ENCODE measurements at places on chromosomes 6 and 20.

GRCh38 chr6:2971420-2972218 lies at the start of gene SERPINB6:
Gene SERPINB6 (minus strand): TSS chr6:2971567. CDS start chr6:2959332, 12,235 bp downstream.
- peak; percentile 33 for DNase-seq

- no peak for DNase-seq
These were observed 1813.6 kb upstream of the DEFB115 start for GRCh38 chr20:29443819-29444218.

GRCh38 chr6:42509765-42510164 lies 54.1 kb upstream of the UBR2 start:
- DNase-seq = no peak

DNA sequence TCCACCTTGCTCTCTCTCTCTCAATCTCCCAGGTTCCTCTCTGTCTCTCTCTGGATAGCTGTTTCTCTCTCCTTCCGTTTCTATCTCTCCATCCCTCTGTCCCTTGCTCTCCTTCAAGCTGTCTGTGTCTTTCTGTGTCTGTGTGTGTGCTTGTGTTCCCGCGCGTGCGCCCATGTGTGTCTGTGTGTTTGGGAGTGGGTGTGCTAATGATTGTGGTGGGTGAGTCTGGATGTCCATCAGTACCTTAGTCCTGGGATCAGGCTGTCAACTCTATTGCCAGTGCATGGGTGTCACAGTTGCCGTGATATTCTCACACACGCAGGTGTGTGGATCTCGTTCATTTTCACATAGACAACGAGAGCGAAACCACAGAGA lies 1380.6 kb upstream of the DEFB115 start:
- DNase-seq = no peak

DNA sequence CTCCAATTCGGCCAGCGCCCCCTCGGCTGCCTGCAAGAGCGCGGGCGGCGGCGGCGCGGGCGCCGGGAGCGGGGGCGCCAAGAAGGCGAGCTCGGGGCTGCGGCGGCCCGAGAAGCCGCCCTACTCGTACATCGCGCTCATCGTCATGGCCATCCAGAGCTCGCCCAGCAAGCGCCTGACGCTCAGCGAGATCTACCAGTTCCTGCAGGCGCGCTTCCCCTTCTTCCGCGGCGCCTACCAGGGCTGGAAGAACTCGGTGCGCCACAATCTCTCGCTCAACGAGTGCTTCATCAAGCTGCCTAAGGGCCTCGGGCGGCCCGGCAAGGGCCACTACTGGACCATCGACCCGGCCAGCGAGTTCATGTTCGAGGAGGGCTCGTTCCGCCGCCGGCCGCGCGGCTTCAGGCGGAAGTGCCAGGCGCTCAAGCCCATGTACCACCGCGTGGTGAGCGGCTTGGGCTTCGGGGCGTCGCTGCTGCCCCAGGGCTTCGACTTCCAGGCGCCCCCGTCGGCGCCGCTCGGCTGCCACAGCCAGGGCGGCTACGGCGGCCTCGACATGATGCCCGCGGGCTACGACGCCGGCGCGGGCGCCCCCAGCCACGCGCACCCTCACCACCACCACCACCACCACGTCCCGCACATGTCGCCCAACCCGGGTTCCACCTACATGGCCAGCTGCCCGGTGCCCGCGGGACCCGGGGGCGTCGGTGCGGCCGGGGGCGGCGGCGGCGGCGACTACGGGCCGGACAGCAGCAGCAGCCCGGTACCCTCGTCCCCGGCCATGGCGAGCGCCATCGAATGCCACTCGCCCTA lies 963 bp downstream of the FOXF2 start:
- no peak for DNase-seq

DNA sequence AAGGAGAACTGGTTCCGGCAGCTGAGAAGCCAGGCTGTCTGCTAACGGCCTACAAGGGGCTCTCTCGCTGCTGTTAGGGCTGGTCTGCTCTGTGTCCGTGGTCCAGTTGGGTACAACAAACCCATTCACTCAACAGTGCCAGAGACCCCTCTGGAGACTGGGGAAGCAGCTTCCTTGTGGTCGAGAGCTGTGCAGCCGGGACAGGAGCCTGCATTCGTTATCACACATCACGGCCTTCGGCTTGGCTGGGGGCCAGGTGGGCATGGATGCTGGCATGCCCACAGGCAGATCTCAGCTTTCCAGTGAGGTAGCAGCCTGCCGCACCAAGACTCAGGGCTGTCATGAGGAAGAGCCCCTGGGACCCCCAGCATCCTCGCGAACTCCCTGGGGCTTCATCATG lies 124.7 kb downstream of the PREX1 start:
- DNase-seq = no peak

DNA sequence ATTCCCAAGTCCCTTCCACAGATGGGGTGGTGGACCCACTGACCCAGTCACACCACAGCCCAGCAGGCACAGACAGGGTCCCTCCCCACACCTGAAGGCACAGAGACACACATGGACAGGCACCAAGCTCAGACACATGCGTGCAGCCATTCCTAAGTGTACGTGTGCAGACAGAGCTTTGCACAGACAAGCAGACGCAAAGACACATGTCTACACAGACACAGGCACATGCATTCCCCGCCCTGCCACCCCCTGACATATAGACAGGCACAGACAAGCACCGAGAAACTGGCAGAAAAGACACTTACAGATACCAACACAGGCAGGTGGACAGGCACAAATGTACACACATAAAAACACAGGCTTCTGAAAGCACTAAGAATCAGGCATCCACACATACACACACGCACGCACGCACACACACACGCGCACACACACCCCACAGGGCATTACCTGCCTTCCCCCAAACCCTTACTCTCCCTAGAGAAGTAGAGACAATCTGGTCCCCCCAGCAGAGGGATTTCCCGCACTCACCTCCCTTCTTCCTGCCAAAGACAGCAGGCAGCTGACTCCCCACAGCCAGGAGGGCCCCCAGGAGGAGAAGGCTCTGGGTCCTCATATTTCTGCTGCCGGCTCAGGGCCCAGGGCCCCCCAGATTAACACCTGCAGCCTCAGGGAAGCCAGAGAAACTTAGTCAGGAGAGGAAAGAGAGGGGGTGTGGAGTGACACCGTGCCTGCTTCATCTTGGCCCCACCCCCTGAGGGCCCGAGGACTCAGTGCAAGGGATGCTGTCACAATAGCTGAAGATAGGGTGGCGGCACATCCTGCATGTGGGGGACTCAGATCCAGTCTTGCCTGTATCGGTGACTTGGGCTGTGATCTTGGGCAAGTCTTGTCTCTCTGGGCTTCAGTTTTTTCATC lies at the start of gene WFDC5:
TSS of gene WFDC5 (minus strand) at position 710 of the 921 bp plus-strand sequence. CDS start at position 619, 91 bp downstream.
- no peak for DNase-seq

DNA sequence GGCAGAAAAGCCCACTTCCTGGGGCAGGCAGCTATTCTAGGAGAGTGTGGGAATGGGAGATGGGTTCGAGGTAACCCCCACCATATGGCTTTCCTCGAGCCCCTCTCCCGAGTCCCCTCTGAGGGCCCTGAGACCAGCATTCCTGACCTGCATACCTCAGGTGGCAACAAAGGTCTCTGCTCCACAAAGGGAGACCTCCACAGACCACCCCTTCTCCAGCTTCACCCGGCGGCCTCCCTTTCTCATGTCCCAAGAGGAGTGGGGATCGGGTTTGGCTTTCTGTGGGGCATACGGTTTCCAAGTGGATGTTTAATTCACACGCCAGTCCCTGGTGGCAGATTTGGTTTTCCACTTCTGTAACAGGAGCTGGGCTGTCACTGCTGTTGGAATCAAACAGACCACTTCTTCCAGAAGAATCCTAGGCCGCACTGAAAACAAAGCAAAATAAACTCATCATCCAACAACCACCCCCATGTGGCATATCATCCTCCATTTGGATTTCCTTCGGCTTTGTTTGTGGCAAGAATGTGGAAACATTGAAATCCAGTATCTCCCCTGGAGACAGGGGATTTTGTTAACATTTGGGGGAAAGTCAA lies 83.2 kb downstream of the DLL1 start:
- DNase-seq = no peak

DNA sequence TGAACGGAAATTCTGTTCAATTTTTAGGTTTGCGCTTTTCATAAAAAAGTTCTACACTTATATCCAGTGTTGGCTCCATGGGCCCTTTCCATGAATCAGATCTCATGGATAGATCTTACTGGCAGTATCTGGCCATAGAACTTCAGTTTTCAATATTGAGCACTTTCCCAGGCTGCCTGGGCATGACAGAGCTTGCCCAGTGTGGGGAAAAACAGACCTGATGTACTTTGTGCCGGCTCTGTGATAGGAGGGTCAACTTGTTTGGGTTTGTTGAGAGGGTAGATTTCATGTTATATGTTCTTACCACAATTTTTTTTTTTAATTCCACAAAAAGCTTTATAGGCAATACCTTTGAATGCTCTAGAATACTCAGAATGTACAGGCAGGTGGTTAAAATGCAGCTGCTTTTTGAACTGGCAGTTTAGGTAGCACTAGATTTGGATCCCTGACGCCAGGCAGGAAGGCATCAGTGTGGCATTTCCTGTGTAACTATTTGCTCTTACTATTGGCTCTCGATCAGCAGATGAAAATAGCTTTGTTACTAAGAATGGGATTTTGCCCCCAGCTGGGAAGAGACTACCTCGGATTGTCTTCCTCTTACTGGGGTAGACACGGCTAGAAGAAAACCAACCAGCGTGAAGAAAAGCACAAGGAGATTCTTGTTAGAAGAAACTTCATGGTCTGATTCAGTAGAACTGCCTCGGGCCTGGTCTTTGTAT lies 404.9 kb upstream of the SOX4 start:
- DNase-seq = no peak

DNA sequence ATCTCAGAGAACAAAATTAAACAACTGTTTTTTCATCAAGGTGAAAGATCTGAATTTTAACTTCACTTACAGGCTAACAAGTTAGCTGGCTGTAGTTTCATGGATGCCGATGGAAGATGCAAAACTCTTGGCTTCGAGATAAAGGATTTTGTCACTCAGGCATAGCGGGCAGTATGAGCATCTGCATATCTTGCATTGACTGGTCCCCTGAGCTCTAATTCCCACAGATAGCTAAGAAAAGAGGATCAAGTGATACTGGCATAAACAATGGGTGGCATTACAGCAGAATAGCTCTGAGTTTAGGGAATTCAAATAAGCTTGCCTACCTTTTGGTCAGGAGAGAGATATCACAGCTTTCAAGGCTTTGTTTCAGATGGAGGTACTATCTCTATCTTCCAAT lies 1.8 kb upstream of the CLVS2 start:
- DNase-seq = no peak

DNA sequence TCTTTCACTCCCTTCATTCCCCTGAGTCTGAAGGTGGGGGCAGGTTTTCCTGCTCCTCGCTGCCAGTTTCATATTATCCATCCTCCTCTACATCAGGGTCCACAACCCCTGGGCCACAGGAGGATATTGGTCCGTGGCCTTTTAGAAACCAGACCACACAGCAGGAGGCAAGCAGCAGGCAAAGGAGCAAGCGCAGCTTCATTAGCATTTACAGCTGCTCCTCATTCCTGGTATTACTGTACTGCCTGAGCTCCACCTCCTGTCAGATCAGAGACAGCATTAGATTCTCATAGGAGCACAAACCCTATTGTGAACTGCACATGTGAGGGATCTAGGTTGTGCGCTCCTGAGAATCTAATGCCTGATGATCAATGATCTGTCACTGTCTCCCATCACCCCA lies 380.3 kb downstream of the ARHGAP18 start:
- no peak for DNase-seq

GRCh38 chr20:17644451-17644850 lies 37.6 kb downstream of the RRBP1 start:
- DNase-seq = no peak

- DNase-seq = no peak
These were observed 9.2 kb upstream of the GHRH start for GRCh38 chr20:37270576-37271420.

- DNase-seq = no peak
These were observed 133.8 kb upstream of the PHACTR3 start for GRCh38 chr20:59470521-59470920.

DNA sequence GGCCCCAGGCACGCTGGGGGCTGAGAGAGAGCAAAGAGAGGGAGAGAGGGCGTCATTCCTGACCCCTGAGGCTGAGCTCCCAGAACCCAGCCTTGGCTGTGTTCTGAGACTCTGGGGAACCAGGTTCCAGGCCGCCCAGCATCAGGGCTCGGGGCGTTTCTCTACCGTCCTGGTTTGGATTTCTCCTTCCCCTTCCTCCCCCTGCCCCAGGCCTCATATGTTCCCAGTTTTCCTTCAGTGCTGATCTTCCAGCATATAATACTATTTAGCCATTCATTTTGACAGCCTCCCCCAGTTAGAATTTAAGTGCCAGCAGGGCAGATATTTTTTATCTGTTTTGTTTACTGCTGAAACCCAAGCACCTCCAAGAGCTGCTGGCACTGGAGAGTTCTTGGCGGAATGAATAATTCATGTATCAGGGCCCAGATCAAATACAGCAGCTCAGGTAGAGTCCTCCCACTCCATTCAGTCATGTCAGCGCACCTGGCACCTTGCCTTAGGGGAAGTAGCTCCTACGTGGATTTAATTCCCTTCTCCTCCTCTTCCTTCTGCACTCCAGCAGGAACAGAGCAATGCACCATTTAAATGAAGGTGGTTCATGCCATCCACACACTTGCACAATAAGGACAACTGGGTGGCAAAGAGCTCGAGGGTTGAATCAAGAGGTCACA lies 23.4 kb upstream of the FRMD1 start:
- DNase-seq = no peak

GRCh38 chr20:45400346-45401031 lies 7.6 kb upstream of the DBNDD2 start:
- no peak for DNase-seq

GRCh38 chr6:71888756-71889340 lies 2.5 kb downstream of the RIMS1 start:
- no peak for DNase-seq

- DNase-seq = no peak
These were observed 166.1 kb downstream of the CD83 start for GRCh38 chr6:14283600-14284235.

Data from activated CD4-positive, alpha-beta T cell treated with anti-CD3 and anti-CD28 coated beads, Interleukin-2, amount 50 U/mL, for 1 hour (primary cell).